Stimulated activated CD4-positive, alpha-beta T cell treated with anti-CD3 and anti-CD28 coated beads, TNF-alpha, amount 100 ng/mL, for 24 hours (primary cell): ENCODE measurements at places on chromosomes 16 and 17.

DNA sequence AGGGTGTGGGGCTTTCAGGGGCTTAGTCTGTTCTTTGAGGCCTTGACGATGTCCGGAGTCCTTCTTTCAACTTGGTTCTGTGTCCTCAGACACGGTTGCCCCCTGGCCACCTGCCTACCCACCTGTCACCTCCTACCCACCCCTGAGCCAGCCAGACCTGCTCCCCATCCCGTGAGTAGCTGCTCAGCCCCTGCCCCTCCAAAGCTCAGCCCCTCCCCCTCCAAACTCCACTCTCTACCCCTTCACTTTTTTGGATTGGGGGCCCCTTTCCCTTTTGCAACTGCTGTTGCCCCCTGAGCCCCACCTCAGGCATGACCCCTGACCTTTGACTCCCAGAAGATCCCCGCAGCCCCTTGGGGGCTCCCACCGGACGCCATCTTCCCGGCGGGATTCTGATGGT, 1.2 kb downstream of the LAT start:
- no peak for DNase-seq

- no peak for DNase-seq
These were observed 194.5 kb downstream of the FOXL1 start for GRCh38 chr16:86772671-86773353.

DNA sequence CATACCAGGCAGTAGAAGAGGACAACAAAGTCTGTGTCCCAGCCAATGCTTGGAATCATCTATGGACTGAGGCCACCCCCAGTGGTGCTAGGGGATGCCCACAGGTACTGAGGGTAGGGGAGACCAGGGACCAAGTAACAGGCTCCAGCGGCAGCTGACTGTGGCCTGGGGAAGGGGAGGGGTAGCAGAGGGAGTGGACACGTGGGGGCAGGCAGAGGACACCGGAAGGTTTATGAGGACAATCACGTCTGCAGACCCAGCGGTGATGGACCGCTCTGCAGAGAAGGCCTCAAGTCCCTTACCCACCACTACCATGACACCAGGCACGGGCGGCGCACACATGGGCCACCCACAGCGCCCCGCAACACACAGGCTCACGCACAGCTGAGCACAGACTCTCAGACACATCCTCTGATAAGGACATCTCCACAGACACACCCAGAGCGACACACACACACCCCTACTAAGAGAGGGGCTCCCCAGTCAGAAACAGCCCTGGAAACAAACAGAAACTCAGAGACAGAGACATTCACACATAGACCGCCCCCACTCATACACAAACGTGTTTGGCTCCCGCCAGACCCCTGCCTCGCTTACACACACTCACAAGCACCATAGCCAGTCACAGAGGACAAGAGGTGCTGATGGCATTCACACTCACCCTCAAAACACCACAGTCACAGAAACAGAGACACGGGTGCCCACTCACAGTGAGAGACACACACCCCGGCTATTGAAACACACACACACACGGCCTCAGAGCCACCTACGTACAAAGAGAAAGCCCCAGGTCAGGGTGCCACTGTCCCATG, 35.8 kb downstream of the SRCIN1 start:
- no peak for DNase-seq

- DNase-seq = no peak
These were observed 78.8 kb downstream of the ZFHX3 start for GRCh38 chr16:72969146-72969545.

- DNase-seq = no peak
These were observed 267.7 kb downstream of the ABCC12 start for GRCh38 chr16:47888142-47888541.

DNA sequence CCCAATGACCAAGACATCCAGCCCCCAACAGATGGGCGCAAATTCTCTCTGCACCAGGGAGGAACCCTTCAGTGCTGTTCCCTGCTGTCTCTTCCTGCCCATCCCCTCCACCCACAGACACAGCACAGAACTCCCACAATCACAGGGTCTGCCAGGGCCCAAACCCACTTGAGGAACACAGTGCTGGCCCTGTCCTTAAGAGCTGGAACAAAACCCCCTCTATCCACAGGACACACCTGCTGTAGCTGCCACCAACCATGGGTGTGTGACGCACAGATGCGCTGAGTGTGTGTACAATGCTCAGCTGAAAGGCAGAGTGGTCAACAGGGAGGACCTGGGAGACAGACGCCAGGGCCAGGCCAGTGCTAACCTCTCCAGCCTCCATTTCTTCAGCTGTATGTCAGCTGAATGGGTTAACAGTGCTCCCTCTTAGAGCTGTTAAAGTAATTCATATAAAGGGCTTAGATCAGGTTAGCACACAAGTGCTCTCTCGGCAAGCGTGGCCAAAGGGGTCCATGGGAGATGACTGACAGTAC, 62.1 kb downstream of the AMFR start:
- no peak for DNase-seq

DNA sequence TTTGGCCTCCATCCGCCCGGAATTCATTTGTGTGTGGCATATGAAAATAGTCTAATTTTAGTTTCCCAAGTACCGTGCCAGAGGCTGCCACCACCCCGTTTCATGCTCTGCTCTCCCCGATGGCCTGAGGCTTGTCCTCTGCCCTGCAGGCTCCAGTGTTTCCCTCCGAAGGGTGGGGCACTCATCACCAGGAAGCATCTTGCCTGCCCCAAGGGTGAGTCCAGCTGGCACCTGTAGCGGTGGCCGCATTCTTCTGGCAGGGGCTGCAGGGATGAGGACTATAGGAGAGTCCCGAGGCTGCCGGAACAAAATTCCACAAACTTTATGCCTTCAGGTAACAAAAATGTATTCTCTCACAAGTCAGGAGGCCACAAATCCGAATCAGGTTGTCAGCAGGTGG, 23.1 kb upstream of the CMIP start:
- no peak for DNase-seq

GRCh38 chr16:80346111-80346632, 194.6 kb upstream of the DYNLRB2 start:
- no peak for DNase-seq

DNA sequence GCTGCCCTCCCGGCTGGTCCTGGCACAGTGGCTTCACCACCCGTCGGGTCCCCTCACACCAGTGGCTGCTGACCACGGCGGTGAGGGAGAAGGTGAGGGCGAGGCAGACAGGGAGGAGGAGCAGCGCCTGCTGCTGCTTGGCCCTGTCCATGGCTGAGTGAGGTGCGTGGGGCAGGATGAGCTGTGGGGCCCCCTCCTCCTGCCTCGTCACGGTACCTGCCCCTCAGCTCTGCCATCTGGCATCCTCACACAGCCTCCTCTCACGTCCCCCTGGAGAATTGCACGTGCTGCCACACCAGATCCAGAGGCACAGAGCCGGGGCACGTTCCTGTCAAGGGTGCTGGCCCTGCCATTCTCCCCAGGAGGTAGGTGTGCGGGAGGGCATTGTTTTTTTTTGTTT, at the start of gene GSG1L2:
Gene GSG1L2 (minus strand): TSS at position 159 of the 400 bp plus-strand sequence. CDS start 8 bp downstream, at position 151.
- DNase-seq = no peak

GRCh38 chr17:16002708-16003260, 3.2 kb downstream of the TTC19 start:
- no peak for DNase-seq

DNA sequence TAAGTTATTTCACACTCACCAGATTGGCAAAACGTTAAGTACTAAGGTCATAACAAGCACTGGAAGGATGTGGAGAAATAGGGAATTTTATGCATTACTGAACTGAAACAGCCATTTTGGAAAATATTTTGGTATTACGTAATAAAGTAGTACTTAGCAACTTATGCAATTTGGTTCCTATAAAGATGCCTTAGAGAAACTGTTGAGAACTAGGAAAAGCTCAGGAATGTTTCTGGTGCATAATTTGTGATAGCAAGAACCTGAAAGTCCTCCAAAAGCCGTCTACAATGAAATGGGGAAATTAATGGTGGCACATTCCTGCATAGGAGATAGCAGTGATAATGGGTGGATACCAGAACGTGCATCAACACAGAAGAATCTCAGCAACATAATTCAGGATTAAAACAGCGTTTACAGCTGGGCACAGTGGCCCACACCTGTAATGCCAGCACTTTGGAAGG, 472.5 kb downstream of the WWOX start:
- DNase-seq = no peak

DNA sequence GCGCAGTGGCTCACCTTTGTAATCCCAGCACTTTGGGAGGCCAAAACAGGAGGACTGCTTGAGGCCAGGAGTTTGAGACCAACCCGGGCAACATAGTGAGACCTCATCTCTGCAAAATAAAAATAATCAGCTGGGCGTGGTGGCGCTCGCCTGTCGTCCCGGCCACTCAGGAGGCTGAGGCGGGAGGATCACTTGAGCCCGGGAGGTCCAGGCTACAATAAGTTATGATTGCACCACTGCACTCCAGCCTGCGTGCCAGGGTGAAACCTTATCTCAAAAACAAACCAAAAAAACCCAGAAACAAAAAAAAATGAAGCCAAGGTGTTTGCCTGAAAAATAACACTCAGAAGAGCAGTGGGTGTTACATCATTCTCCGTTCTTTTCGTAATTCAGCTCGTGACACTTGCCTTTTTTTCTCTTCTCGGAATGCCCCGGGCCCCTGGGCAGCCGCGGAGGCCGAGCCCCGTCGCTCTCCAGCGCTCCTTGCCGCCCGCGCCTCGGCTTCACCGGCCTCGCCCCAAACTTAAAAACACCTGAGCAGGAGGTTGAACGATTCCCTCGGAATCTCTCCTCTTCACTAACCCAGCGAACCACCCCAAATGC, 17.0 kb downstream of the PRCD start:
- DNase-seq = no peak

GRCh38 chr16:64390102-64390501, 731.8 kb downstream of the CDH11 start:
- no peak for DNase-seq

DNA sequence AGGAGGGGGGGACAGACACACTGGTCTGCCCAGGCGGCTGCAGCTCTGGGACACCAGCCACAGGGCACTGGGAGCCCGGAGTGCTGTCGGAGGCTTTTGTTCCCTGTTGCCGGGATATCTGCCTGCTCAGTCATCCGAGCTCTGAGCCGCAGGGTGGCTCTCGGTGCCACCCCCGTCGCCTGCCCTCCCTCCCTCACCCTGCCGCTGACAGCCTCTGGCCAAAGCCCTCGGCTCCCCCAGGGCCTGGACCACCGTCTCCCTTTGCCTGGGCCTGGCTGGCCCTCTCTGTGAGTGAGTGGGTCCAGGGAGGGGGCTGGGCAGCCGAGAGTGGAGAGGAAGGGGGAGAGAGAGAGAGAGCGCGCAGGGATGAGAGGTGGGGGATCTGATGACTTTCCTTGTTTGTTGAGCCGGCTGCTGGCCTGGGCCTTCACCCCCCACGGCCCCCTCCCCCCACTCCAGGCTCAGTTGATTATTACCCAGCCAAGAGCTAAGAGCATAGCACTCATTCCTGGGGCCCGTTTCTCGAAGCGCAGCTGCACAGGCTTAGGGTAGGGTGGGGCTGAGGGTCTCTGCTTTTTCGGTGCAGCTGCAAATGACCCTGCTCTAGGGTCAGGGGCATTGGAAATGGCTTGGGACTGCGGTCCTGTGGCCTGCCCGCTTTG, 2.7 kb downstream of the FOXJ1 start:
- DNase-seq = no peak

- DNase-seq = peak; percentile 32
These were observed 13.7 kb downstream of the GUCY2D start for GRCh38 chr17:8015957-8016631.

DNA sequence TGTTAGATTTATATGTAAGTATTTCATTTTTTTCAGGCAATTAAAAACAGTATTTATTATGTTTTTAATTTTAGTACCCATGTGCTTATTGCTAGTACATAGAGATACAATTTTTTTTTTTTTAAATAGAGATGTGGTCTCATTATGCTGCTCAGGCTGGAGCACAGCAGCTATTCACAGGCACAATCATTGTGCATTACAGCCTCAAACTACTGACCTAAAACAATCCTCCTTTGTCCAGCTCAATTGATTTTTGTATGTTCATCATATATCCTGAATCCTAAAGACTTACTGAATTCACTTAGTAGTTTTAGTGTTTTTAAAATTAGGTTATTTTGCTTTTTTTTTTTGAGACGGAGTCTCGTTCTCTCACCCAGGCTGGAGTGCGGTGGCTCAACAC, 26.3 kb downstream of the SPECC1 start:
- no peak for DNase-seq

- no peak for DNase-seq
These were observed 27.3 kb downstream of the NGFR start for GRCh38 chr17:49522357-49522890.

- no peak for DNase-seq
These were observed 77.6 kb downstream of the CMIP start for GRCh38 chr16:81522108-81522701.

- no peak for DNase-seq
These were observed 6.2 kb downstream of the PGS1 start for GRCh38 chr17:78384479-78385175.

DNA sequence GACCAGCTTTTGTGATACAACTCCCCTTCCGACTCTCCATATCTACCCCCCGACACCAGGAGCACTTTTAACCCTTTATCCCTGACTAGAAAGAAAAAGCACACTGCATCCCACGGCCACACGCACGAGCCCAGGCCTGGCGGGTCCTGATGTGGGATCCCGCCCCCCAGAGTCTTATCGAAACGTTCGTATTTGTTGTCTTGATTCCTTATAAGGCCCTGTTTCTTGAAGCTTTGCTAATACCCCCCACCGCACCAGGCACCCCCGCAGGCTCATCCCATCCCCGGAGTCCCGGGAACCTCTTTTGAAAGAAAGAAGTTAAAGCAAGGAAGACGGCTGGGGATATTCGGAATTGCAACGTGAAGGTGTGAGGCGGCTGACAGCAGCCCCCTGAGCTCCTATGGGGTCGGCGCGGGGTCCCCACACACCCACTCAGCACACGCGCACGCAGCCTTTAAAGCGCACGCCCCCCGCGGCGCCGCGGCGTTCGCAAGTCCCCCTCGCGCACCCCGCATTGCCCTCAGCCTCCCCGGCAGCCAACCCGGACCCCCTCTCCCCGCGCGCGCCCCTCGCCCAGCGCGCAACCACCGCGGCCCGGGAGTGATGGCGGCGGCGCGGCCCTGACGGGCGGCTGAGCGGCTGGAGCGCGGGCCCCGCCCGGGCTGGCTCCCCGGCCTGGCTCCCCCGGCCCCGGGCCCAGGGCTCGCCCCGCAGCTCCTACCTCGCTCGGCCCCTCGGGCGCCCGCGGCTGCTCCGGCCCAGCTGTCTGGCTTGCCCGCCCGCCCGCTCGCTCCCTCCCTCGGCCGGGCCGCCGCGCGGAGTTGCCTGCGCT, 448 bp downstream of the STAT5B start:
- no peak for DNase-seq
